ENCODE measurements at places on chromosomes 2 and 18.
A peak's percentile ranks its signal among the peaks of the same experiment; 100 is the strongest.

GRCh38 chr18:55879331-55879730 lies 291.3 kb upstream of the TCF4 start:
- DNase-seq: no peak

DNA sequence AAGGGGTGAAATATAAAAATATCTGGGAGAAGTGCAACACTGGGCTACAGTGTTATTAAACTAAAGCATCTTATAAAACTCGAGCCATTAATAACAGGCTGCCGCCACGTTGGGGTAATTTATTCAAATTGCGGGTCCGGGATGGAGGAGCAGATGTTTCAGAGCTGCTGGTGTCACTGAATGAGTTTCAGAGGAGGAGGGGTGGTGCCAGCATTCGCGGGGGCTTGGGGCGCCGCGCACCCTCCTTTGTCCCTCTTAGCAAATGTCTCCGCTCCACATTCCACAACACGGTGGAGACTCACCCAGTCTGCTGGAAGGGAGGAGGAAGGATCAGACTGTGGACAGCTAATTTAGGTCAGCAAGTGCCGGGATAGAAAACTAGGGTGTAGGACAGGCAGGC lies 260.5 kb downstream of the CELF4 start:
- no peak for DNase-seq

DNA sequence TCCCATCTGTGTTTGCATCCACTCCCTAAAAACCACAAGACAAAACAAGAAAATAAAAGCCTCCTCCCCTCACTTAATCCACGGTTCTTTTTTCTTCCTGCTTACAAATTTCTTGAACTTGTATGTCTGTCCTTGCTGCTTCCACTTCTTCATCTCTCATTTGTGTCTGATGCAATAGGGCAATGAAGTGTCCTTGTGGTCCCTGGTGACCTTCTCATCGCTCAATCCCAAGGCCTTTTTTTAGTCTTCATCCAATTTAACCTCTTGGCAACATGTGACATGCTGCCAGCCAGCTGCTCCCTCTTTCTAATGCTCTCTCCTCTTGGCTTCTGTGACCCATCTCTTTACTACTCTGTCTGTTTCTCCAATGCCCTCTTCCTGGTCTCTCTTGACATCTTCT lies 87.6 kb downstream of the SEMA4F start:
- DNase-seq: no peak

- DNase-seq: peak; percentile 69
Observed at GRCh38 chr2:174748948-174749347, 15.3 kb downstream of the CHRNA1 start.

DNA sequence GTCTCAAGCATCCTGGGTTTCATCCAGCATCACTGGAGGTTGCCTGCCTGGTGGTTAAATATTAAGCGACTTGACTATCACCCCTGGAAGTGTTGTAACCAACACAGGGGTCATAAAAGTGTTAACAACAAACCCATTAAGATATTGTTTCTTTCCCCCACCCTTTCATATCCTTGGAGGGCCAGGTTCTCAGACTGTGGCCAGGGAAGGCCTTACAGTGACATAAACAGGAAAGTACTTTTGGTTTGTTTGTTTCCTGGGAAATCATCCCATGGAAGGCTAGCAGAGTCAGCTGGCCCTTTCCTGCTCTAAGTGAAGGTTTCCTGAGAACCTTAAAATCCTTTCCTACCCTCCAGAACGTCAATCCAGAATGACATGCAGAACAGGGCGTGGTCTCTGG lies 160.9 kb downstream of the CLIP4 start:
- no peak for DNase-seq

DNA sequence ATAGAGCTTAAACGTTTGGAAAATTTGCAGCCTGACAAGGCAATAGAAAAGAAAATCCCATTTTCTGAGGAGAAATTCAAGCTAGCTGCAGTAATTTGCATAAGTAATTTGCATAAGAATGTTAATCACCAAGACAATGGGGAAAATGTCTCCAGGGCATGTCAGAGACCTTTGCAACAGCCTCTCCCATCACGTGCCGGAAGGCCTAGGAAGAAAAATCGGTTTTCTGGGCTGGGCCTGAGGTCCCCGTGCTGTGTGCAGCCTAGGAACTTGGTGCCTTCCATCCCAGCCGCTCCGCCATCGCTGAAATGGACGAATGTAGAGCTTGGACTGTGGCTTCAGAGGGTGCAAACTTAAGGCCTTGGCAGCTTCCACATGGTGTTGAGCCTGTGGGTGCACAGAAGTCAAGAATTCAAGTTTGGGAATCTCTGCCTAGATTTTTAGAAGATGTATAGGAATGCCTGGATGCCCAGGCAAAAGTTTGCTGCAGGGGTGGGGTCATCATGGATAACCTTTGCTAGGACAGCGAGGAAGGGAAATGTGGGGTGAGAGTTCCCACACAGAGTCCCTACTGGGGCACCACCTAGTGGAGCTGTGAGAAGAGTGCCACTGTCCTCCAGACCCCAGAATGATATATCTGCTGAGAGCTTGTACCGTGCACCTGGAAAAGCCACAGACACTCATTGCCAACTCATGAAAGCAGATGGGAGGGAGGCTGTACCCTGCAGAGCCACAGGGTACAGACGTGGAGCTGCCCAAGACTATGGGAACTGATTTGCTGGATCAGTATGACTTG lies 164.6 kb downstream of the GULP1 start:
- DNase-seq: no peak

DNA sequence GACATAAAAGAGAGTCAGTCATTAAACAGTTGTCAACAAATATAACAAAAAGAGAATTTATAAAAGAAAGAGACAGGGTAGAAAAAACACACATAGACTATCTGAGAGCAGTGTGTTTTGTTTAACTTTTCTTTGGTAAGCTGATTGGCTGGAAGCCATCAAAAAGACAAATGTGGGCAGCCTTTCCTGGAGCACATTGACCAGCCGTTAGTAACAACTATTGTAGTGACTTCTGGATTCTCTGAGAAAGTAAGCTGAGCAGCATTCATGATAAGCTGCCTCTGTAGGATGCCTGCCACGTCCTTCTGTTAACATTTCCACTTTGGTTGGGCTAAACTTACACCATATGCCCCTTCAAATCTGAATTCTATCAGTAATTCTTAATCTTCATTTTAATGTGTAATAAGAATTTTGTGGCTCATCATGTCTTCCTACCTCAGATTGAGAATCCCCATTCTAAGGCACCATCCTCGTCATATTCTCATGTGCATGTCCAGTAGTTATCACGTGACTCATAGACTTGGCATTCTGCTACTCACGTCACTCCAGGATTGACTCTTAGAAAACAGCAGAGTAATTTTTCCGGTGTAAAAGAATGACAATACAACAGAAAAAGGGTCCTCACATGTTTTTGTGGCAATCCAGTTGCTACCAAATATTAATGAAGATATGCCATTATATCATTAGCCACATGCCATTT lies 43.4 kb upstream of the DNAJC10 start:
- no peak for DNase-seq

DNA sequence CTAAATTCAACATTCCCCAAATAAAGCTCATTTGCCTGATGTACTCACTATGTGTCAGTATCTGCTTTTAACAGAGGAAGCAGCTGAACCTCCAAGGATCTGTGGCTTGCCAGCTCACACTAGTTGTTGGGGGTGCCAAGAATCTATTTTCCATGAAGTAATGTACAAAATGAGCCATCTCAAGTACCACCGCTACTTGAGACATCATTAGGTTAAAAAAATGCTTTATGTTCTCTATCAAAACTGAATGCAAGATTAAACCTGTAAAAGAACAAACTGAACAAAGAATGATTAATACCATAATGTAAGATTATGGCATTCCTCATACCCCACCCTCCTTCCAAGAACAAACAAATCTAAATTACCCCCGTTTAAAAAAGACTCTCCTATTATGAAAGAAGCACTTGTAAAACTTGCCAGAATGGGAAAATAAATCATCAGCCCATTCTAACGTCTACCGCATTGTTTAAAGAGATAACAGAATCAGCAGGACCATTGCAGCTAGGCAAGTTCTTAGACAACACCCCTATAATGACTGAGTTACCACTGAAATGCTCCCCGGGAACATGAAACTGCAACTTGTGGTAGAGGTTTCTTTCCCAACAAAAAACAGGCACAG lies 471.6 kb downstream of the DLGAP1 start:
- DNase-seq: no peak

DNA sequence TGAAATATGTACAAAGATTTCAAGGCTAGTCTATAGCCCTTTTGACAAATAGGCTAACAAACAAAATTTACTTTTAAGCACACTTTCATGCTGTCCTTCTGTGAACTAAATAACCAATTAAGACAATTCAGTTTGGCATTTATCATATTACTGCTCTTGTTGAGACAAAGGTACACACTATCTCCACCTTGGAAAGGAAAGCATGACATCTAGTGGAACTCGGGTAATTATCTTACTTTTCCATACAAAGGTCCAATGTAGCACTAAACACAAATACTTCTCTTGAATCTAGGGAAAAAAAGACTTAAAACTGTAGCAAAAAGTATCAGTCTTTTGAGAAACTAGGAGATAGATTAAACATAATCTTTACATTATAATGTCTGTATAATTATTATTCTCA lies 125.0 kb upstream of the CD226 start:
- no peak for DNase-seq

DNA sequence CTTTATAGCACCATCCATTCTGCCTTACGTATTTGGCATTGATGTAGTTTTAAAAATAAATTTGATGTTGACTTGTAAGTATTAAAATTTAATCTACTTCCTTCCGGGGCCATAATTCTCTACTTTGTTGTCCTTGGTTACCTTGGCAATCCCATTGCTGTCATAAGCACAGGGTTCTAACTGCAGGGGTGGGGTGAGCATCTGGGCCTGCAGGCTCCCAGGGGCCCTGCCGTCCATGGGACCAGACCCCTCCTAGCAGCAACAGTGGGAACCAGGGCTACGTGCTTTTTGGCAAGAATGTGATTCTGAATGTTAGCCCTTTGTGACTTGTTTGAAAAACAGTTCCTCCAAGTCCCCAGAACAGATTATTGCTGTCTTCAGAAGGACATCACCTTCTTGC lies 4.9 kb downstream of the ASAP2 start:
- no peak for DNase-seq

GRCh38 chr2:197575987-197576386 lies 60.1 kb downstream of the MOB4 start:
- DNase-seq: no peak
